ENCODE measurements at places on chromosomes 11 and 22.

DNA sequence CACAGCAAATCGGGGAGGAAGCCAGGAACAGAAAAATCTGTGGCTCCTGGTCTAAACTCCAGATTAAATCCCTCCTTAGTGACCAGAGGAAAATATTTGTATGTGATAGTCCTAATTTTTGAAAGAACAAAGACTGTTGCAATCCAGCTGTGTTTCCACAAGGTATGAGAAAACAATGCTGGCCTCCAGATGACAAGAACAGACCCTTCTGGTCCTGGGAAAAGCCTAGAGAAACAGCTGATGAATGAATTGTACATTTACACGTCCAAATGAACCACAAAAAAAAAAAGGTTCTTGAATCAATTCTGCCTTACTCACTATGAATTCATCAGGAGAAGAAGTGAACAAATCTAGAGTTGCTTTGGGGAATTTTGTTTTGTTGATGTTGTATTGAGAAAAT lies 63.7 kb downstream of the ETS1 start:
- DNase-seq, result no peak

DNA sequence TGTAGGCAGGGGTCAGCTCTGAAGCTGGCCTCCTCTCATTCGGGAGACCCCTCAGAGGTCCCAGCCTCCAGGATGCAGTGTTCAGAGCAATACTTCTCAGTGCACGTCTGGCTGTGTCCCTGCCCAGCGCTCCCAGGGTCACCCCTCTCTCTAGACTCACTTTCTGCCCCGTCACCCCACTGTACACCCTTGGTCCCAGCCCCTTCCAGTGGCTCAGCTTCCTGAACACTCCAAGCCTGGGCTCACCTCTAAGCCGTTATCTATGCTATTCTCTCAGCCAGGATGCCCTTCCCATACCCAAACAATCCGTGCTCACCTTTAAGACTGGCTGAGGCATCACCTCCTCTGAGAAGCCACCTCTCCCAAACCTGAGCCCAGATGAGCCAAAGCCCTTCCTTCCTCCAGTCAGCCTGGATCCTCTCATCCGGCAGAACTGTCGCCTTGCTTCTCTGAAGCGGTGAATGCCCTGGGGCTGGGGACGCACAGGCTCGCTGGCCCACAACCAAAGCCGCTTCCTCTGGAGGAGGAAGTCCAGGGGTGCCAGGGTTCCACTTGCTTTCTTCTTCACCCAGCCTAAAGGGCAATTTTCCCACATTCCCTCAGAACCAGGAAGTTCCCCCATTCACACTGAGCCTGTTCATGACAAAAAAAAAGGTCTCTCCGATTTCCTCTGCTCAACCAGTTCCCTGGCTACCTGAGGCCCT lies 13.7 kb upstream of the CDKN1C start:
- DNase-seq, result no peak

GRCh38 chr11:10650630-10651029 lies 42.9 kb downstream of the IRAG1 start:
- DNase-seq, result no peak

- no peak for DNase-seq
Observed at GRCh38 chr11:111531687-111532364, 8.7 kb upstream of the LAYN start.

- no peak for DNase-seq
Observed at GRCh38 chr11:11580012-11580411, 41.8 kb downstream of the GALNT18 start.

DNA sequence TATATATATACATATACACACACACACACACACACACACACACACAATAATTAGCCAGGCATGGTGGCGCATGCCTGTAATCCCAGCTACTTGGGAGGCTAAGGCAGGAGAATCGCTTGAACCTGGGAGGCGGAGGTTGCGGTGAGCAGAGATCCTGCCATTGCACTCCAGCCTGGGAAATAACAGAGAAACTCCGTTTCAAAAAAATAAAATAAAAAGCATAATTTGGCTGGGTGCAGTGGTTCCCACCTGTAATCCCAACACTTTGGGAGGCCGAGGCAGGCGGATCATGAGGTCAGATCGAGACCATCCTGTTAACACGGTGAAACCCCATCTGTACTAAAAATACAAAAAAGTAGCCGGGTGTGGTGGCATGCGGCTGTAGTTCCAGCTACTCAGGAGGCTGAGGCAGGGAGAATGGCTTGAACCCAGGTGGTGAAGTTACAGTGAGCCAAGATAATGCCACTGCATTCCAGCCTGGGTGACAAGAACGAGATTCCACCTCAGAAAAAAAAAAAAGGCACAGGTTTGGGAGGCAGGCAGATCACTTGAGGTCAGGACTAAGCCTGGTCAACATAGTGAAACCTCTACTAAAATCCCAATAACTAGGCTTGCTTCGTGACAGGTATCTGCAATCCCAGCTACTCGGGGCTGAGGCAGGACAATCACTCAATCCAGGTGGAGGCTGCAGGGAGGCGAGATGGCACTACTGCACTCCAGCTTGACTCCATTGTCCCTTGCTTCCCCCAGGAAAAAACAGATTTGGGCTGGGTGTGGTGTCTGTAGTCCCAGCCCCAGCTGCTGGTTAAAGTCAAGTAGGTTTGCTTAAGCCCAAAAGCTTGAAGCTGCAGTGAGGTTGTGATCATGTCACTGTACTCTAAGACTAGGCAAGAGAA lies 11.8 kb upstream of the WDR74 start:
- DNase-seq, result no peak

DNA sequence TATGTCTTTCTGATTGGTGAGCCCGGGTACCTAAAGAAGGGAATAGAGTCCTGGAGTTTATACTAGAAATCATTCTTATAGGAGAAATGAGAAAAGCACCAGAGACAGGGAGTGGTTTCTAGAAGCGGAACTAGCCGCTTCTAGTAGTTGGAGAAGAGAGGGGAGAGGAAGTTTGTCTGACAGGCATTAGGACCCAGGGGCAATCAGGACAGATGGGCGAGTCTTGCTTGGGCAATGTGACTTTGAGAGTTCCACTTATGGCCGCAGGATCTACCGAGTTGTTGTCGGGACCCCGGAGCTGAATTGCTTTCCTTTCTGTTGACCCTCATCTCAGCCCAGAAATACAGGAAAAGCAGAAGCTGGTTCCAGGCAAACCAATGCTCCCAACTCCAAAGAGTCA lies 596.8 kb upstream of the CNTN5 start:
- no peak for DNase-seq

DNA sequence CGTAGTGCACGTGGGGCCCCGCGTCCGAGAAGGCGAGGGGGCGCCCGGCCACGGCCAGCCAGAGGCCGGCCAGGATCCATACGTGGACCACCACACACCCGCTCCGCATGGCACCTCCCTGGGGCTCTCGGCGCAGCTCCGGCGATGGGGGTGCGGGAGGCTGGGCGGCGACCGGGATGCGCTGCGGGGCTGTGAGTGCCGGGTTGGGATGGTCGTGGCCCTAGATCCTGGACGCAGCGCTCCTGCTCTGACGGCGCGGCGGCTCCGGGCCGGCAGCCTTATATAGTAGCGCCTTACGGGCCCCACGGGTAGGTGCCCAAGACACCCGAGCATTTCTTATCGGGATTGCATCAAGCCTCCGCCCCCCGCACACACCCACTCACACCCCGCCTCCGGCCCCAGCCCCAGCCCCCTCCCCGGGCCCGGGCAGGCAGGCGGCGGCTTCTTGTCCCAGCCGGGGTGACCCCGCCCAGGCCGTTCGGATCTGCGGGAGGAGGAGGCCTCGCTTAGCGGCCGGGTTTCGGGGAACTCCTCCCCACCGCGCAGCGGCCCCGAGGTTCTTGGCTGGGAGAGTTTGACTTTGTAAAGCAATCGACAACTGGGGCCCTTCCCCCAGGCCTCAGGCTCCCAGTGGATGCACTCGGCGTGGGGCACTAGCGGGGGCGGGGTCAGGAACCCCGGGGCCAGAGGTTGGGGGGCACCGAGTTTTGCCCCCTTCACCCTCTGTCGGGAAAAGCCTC lies at the start of gene FGF19:
FGF19 (minus strand) TSS at position 255 of the 740 bp plus-strand sequence; CDS start at position 109, 146 bp downstream.
- no peak for DNase-seq

DNA sequence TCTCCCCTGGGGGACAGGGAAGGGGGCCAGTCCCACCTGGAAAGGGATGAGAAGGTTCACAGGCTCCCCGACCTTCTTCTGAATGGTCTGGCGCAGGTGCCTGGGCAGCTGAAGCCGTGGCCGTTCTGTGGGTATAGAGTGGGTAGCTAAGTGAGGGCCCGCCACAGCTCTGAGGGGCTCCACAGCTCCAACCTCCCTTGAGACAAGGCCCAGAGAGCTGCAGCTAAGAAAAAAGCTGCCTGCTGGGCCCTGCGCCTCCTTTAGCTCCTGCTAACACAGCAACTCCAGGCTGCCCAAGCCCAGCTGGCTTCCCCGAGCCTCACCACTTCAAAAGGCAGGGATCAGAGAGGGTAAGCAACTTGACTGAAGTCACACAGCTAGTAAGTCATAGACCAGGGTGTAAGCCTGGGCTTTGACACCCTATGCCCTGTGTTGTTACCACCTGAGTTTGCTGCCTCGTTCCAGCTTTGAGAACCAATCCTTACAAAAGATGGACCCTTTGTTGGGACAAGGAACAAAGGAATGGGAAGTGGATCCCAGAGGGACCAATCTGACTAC lies 18.5 kb downstream of the MYBPC3 start:
- DNase-seq, result no peak

DNA sequence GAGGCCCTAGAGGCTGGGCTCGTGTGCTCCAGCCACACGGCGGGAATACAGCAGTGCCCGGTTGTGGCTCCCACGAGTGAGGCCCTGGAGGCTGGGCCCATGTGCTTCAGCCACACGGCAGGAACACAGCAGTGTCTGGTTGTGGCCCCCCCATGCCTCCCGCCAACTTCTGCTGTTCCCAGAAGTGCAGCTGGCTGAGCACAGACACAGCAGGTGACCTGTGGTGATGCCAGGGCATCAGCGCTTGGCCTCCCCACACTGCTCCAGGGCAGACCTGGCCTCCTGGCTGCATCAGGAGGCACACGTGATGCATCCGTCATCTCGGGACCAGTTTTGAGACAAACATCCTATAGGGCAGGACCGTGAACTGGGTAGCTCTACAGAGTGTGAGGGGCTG lies 110.3 kb downstream of the KCNQ1OT1 start:
- no peak for DNase-seq

GRCh38 chr11:111170761-111171379 lies 74.7 kb upstream of the POU2AF2 start:
- no peak for DNase-seq

Data from T follicular helper cell (primary cell).